T-helper 2 cell treated with Interferon-gamma antibody and Interleukin-4, amounts not matched to agents 5 μg/mL and 100 μg/mL, for 36 hours (primary cell): ENCODE measurements at places on chromosomes 1 and 21.

- peaks cover 14% of the 10 kb centered on the region for H3K27me3 ChIP-seq
- H3K4me1 ChIP-seq, result no peaks in the 10 kb centered on the region
- H3K4me3 ChIP-seq, result no peak overlapping the region
- H3K36me3 ChIP-seq, result no peaks in the 10 kb centered on the region
- no peak for DNase-seq
Measured at GRCh38 chr21:26852423-26852822, 7.2 kb upstream of the ADAMTS1 start.

DNA sequence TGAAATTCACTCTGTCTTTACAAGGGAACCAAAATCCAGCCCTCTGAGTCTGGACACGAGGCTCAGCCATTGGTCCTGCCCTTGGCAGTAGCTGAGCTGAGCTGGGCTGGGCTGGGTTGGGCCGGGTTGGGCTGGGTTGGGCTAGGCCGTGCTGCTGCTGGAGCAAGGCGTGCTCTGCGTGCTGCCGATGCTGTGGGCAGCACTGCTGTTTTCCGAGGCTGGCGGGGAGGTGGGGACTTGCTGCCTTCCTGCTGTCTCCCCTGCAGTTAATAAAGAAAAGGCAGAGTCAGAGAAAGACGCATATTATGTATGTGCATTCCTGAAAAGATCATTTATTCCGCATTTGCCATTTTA is 182.9 kb downstream of the CDC7 start:
- no peaks in the 10 kb centered on the region for H3K27me3 ChIP-seq
- H3K27ac ChIP-seq, result no peak overlapping the region
- H3K36me3 ChIP-seq, result peaks cover 30% of the 10 kb centered on the region
- peaks cover 29% of the 10 kb centered on the region for H3K4me1 ChIP-seq
- DNase-seq, result no peak

GRCh38 chr1:145997718-145998023 is 1.3 kb upstream of the TXNIP start:
- peaks cover 38% of the 10 kb centered on the region for H3K36me3 ChIP-seq
- no peaks in the 10 kb centered on the region for H3K27me3 ChIP-seq
- H3K4me3 ChIP-seq, result peak overlapping the region; percentile 98
- peak overlapping the region; percentile 99 for H3K27ac ChIP-seq

- peaks cover 13% of the 10 kb centered on the region for H3K36me3 ChIP-seq
- no peak overlapping the region for H3K4me3 ChIP-seq
- no peaks in the 10 kb centered on the region for H3K27me3 ChIP-seq
- H3K4me1 ChIP-seq, result peaks cover 4% of the 10 kb centered on the region
Measured at GRCh38 chr1:64940025-64940424, 26.3 kb downstream of the JAK1 start.

DNA sequence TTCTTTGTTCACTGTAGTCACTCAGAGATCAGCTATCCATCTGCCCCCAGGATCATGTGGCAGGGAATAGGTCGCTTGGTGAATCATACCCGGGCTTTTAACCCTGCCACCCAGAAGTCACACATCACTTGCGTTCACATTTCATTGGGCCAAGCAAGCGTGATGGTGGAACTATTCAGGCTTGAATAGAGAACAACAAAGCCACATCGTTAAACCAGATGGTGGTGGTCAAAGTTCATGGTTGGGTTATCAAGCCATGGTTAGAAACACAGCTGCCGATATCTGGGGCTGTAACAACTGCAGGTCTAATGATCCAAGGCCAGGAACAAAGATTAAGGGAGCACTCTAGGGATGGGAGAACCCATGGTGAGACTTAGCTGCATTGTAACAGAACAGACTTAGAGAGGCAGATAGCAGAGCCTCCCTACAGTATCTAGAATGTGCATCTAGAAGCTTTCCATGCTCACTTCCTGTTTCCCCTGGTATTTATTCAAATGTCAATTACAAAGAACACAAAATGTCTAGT is 40.0 kb upstream of the PTPRC start:
- peak overlapping the region; percentile 13 for H3K4me3 ChIP-seq
- no peak for DNase-seq
- peaks cover 48% of the 10 kb centered on the region for H3K4me1 ChIP-seq
- peaks cover 31% of the 10 kb centered on the region for H3K36me3 ChIP-seq
- no peaks in the 10 kb centered on the region for H3K27me3 ChIP-seq
